ENCODE measurements at places on chromosomes 7 and 10.

DNA sequence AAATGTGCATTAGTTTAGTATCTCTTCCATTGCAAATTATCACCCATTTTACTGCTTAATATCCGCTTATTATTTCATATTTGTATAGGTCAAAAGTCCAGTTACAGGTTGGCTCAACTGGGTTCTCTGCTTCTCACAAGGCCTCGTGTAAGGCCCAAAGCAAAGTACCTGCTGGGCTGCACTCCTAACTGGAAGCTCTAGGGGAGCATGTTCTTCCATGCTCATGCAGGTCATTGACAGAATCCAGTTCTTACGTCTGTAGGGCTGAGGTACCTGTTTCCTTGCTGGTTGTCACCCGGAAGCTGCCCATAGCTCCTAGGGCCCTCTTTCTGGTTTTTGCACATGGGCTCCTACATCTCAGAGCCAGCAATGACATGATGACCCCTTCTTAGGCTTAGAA is 79.6 kb downstream of the RAPGEF5 start:
- no peak for DNase-seq

- no peak for DNase-seq
Observed at GRCh38 chr7:48887500-48887899, 36.8 kb upstream of the CDC14C start.

DNA sequence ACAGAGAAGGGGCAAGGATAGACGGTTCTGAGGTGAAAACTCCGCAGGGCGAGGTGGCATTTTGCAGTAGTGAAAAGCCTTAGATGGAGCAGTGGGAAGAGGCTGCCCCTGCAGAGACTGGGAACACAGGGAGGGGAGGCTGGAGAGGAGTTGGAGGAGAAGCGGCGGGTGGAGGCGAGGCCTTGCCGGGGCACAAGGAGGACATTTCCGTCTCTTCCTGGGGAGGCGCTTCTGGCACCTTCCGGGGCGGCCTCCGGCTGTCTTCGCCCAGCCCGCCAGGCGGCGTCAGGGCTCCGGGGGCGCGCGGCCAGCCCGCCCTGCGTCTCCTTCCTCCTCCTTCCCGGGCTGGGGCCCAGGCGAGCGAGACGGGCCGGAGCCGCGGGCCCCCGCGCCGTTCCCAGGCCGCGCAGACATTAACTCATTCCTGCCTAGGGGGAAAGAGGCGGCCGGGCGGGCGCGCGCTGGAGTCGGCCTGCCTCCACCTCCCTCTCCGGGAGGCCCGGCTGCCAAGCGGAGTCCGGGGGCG is 42.7 kb downstream of the LDB3 start:
- peak; percentile 89 for DNase-seq

DNA sequence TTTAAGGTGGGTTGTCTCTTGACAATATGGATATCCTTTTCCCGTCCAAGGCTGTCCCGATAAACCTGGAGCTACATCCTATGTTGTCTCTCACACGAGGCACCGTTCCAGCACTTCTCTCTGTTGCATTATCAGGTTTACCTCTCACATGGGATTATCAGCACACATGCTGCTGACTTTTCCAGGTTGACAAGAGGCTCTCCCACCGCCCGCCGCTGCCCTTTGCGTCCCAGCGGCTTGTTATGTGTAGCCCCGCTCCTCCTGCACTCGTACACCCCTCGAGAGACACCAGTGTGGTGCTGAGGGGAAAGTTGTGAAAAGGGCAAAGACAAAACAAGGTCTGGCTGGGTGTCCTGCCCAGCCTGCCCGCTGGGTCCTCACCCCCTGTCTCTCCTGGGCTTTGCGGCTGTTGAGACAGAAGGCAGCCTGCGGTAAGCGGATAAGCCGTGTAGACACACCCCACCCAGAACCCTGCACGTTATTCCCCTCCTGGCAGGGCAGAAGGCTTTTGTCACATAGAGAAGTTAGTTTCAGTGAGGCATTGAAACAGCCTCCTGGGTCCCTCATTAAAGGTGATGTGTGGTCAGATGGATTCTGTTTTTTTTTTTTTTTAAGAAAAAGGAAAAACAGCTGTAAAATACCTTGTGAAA is 38.7 kb downstream of the UBE3C start:
- DNase-seq: no peak

GRCh38 chr7:98168181-98168903 is 42.9 kb upstream of the BHLHA15 start:
- DNase-seq: no peak

DNA sequence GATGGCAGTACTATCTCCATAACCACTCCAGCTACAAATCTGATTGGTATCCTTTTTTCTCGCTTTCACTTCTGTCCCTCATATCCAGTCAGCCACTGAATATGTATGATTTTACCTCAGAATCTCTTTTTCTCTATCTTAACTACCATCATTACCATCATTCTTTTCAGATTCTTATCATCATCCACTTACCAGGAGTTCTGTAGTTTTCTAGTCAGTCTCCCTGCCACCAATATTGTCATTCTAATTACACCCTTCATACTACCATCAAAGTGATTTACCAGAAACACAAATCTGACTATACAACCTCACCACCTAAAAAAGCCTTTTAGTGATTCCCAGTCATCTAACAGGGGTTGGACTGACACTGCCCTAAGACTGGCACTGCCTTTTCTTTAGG is 64.9 kb upstream of the TMEM140 start:
- DNase-seq: no peak

DNA sequence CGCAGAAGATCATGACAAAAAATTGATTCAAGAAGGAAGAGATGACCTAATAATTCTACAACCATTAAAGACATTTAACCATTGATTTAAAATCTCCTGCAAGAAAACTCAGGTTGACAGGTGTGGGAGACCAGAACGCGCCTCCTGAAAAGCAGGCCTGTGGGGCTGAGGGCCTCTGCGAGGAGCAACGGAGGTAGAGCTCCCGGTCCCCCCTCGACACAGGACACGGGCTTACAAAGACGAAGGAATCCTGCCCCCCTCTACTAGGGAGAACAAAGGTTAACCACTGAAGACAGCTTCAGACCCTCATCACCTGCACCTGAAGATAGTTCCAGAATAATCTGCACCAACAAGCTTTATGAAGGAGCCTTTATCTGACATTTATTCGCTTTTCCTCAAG is 55.9 kb upstream of the INPP5A start:
- no peak for DNase-seq

GRCh38 chr7:18020138-18020715 is 7.4 kb downstream of the PRPS1L1 start:
- DNase-seq: no peak

- peak; percentile 49 for DNase-seq
Observed at GRCh38 chr7:19116121-19117090, 1.0 kb downstream of the TWIST1 start.

DNA sequence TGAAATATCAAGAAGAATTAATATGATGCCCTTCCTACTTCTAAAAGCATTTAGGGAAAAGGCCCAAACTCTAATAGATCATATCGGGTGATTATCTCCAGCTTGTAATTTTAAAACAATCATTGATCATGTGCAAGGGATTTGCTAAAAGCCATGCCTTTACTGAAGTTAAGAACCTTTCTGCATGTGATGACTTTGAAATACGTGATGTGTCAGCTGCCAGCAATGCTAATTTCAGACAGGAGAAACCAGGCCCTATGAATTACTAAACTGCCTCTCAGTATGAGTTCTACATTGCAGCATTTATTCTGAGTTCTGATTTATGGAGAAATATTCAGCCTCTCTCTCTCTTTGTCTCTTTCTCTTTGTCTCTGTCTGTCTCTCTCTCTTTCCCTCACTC is 203.6 kb upstream of the AKR1E2 start:
- no peak for DNase-seq

- no peak for DNase-seq
Observed at GRCh38 chr10:92740762-92741161, 51.0 kb downstream of the HHEX start.

DNA sequence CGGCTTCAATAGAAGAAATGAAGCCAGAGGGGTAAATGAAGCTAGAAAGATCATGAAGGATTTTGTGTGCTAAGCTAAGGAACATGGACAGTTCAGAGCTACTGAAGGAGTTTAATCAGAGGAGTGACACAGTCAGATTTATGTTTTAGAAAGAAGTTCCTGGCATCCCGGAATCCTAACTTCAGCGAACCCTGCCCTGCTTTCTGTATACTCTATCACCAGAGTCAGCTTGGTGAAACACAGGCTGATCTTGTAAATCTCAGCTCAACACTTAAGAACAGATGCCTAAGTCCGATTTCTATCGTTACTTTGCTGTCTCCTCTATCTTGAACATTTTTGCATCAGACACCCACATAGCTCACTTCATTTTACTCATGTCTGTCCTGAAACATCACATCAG is 9.1 kb downstream of the AHR start:
- no peak for DNase-seq

DNA sequence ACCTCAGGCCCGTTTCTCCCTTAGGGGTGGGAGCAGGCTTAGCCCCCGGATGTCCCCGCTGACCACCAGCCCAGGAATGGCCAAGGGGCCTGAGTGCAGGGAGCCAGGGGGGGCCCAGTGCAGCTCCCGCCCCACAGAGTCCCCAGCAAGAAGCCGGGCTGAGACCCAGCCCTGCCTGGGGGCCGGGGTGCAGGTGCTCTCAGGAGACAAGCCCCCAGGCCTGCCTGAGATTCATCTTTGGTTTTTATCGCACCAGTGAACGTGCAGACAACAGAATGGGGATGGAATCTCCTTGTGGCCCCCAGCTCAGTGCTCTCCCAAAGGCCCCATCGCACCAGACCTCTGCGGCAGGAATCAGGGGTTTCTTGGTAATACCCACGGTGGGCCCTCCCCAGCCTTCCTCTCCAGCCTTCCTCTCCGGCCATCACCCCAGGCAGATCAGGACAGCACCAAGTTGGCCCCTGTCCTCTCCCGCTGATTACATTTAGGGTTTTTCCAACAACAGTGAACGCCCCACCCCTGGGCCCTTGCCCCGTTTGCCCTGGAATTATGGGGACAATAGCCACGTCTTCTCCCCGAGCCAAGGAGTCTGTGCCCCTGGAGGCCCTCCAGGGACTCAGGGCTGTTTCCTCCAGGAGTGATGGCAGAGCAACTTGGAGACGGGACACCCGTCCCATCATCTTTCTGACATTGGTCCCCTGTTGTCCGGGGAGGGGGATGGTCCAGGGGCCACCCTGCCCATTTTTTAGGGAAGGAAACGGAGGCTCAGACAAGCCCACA is 22.4 kb downstream of the ADAP1 start:
- DNase-seq: peak; percentile 8

DNA sequence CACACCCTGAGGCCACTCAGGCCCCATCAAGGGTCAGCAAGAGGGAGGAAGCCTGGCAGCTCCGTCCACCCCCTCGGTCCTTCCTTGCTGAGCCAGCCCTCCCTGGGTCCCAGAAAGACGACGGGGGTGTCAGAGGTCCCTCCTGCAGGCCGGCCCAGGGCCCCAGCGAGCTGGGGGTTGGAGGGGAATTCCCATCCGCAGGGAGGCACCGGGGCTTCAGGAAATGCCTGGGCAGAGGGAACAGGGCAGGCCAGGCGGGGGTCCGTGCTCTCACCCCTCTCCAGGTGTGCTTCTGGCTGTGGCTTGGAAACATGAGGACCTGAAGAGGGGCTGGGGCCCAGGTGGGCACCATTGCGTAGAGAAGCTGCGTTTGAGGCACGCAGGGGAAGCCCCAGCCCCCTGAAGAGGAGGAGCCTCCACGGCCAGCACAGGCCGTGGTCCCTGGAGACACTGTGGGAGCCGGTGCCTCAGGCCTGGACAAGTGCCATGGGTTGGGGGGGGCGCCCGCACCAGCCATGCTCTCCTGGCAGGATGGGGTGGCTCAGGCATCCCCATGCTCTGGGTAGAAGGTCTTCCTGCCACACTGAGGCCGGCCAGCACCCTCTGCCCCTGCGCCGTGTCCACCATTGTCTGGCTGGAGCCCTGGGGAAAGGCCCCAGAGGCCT is 66.7 kb downstream of the PDGFA start:
- DNase-seq: no peak

GRCh38 chr10:91880310-91880709 is 29.0 kb downstream of the FGFBP3 start:
- no peak for DNase-seq

DNA sequence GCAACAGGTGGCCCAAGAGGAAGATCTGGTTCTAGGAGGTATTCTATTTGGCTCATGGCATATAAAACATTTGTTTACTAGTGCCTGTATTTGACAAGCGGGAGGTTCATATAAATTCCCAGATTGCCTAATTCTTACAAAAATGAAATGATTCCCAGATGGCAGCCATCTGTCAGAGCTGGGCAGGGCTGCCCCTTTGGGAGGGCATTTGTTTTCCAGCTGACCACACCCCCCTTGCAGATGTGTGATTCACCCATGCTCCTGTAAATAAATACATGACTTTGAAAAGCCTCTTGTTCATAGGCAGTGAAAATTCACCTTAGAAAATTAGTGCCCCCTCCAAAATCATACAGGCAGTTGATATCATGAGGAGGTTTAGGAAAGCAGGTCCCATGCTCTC is 8.6 kb downstream of the VWC2 start:
- no peak for DNase-seq

DNA sequence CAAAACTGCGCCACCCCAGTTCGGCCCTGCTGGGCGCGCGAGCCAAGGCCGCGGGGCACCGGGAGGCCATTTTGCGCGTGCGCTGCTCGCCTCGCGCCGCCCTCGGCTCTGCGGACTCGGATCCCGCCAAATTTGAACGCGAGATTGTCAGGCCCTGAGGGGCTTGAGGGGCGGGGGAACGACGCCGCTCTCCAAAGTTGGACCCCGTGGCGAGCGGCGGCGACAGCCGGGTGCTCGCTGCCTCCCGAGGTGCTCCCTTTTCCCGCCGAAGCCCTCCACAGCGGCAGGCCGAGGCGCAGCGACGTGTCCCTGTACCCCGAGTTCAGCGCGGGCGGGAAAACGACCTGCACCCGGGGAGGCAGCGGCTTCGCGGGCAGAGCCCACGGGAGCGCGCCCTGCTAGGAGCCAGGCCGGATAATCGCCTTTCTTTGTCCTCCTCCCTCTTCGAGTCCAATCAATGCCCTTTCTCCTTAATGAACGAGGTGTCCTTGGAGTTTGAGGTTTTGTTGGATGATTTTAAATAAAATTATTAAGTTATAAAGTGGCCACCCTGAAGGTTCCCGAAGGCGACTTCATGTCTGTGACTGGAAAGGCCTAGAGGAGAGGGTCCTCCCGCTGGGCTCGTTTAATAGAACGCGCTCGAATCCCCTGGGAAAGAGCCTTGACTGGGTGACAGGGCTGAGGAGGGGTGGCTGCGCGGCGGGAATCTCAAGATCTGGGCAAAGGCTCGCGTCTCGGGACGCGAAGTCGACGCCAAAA is 10.7 kb upstream of the SPAG6 start:
- peak; percentile 68 for DNase-seq

GRCh38 chr10:99777918-99778714 is 4.3 kb upstream of the ABCC2 start:
- DNase-seq: no peak

GRCh38 chr7:82594665-82595064 is 151.1 kb upstream of the CACNA2D1 start:
- no peak for DNase-seq

Measured in glutamatergic neuron (in vitro differentiated cells).